ENCODE measurements at places on chromosomes 1 and 21.

GRCh38 chr21:43758111-43758641, 17.9 kb downstream of the CSTB start:
- no peak for DNase-seq
- H3K36me3 ChIP-seq = peaks cover 18% of the 10 kb centered on the region
- H3K4me3 ChIP-seq = no peak overlapping the region
- H3K4me1 ChIP-seq = no peaks in the 10 kb centered on the region

GRCh38 chr1:147599362-147600118, 58.2 kb downstream of the BCL9 start:
- no peaks in the 10 kb centered on the region for H3K27me3 ChIP-seq
- no peaks in the 10 kb centered on the region for H3K36me3 ChIP-seq
- peaks cover 18% of the 10 kb centered on the region for H3K4me1 ChIP-seq
- H3K4me3 ChIP-seq = peak overlapping the region; percentile 48

DNA sequence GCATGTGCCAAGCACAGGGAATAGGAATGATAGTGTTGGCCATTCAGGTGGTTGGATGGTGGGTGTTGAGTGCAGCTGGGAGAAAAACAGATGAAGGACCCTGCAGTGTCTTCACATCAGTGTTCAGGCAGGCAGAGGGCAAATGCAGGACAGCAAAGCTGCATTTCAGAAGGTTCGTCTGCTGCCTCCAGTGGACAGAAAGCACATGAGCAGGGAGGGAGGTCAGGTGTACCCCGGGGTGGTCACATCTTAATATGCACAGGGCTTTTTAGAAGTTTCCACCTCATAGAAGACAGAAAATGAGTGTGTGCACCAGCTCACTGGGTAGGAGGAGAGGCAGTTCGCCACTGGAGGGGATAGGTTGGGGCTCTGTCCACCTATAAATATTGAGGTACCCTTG, 184.9 kb downstream of the SLC35F3 start:
- H3K27ac ChIP-seq = no peak overlapping the region
- H3K27me3 ChIP-seq = no peaks in the 10 kb centered on the region
- no peaks in the 10 kb centered on the region for H3K4me1 ChIP-seq
- DNase-seq = no peak
- no peaks in the 10 kb centered on the region for H3K36me3 ChIP-seq

DNA sequence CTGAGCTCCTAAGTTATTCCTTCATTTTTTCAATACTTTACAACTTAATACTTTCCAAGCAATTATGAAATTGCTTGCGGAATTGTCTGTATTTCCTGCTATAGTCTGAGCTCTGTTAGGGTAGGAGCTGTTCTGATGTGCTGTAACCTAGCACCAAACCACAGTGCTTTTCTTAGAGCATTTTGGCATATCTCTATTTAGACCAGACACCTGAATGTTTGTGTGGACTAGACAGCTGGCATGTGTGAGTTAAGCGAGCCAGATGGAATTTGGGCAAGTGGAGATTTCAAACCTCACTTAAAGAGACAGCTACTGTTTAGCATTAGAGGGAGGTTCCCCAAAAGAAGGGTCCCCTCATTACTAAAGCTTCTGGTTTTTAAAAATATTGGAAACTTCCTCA, 106.1 kb downstream of the RWDD3 start:
- no peaks in the 10 kb centered on the region for H3K27me3 ChIP-seq
- no peak overlapping the region for H3K4me3 ChIP-seq
- no peak for DNase-seq
- H3K27ac ChIP-seq = no peak overlapping the region

DNA sequence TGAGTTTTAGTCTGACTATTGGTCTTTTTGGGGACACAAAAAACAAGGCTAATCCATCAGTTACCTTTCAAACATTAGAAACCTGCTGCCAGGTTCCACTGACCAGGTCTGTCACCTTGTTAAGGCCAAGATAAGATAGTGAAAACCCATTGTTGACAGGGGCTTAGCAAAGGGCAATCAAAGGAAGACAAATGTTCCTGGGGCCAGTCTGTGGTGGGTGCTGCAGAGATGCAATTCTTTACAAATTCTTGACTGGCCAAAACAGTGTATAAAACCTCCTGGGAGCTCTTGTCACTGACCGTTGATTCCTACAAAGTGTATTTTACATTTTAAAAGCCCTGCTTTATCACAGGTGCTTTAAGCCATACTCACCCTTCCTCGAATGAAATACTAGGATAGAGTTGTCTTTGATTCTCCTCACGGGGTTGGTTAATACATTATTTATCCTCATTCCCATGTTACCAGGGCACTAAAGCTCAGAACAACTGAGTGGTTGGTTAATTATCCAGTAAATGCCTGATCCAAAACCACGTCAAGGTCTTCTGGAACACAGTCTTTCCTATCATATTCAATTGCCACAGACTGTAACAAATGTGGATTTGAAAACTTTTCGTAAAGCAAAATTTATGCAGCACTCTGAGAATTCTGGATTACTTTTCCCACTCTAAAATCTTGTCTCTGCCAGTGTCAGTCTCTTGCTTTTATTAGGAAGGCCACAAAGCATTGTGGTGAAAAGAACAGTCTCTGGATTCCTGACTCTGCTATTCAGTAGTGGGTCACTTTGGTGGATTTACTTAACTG, 77.2 kb downstream of the NRIP1 start:
- no peaks in the 10 kb centered on the region for H3K36me3 ChIP-seq
- no peak for DNase-seq
- H3K4me3 ChIP-seq = no peak overlapping the region
- H3K27ac ChIP-seq = no peak overlapping the region
- H3K4me1 ChIP-seq = no peaks in the 10 kb centered on the region

DNA sequence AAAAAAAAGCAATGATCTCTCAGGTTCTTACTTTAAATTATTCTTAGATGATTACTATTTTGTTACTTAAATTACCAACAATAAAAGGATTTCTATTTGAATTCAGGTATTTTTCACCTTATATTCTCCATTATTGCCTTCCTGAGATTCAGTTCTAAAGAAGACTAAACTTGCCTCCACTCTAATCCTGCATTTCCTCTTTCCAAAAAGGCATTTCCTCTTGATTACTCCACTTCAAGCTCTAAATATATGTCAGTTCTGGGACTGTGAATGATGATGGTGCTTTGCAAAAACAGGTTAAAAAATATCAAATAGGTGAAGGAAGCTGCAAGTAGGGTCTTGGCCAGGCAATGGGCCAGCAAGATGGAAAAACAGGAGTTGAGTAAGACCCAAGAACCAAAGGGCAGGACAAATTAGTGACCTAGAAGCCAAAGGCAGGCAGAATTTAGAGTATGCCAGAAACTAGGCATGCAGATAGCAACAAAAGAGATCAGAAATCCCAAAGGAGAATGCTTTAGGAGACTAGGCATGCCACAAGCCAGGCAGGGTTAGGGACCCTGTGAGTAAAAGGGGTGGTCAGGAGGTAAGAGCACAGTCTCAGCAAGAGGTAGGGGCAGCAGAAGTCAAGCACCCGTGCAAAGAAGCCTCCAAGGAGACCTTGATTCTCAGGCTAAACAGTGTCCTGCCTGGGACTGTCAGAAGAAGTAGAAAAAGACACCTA, 11.3 kb upstream of the DIPK1A start:
- H3K4me1 ChIP-seq = peaks cover 4% of the 10 kb centered on the region
- H3K27ac ChIP-seq = no peak overlapping the region
- H3K27me3 ChIP-seq = no peaks in the 10 kb centered on the region

DNA sequence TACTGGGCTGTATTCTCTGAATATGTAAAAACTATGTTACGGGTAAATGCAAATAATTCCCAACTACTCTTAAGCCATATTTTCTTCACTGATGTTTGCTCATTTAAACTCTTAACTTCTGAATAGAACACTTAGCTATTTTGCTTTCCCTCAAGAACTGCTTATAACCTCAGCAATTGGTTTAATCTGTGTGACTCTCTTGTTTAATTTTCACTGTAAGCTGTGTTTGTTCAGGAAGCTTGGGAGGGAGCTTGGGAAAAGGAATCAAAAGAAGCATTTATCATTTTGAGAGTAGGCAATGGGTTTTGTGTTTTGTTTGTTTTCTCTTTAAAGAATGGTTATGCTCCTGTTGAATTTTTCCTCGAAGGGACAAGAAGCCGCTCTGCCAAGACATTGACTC, 24.4 kb downstream of the GNPAT start:
- no peak overlapping the region for H3K27ac ChIP-seq
- no peak overlapping the region for H3K4me3 ChIP-seq
- H3K27me3 ChIP-seq = no peaks in the 10 kb centered on the region
- peaks cover 21% of the 10 kb centered on the region for H3K36me3 ChIP-seq

All from HCT116 (cell line).